Activated naive CD8-positive, alpha-beta T cell treated with anti-CD3 and anti-CD28 coated beads, Interleukin-2, amount 50 U/mL, for 16 hours (primary cell): ENCODE measurements at places on chromosomes 4 and X.

DNA sequence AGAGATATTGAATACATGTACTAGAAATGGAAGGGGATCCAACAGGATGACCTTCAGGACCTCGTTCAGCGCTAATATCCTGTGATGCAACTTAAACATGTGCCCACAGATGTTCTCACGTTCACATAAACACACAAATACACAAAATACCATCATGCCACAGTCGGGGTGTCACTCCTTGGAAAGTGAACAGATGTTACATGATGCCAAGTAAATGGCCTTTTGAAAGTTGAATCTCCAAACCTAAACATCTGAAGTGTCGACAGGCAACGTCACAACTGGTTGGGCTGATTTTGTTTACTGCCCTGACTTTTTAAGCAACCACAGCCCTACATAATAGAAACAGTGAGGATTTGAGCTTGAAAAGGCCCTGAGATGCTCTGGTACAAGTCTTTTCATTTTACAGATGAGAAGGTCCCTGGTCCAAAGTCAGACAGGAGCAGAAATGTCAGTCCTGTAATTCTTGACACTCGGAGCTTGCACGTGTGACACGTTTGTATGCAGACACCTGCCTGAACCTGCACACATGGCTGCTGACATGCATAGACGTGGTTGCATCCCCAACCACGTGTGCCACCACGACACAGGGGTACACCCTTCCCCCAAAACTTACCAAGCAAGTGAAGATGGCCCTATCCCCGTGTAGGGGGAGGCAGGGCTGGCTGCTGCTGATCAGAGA, 23.5 kb upstream of the BCORL1 start:
- DNase-seq, result no peak

GRCh38 chrX:53080628-53081580, 1.3 kb upstream of the TSPYL2 start:
- DNase-seq, result no peak

GRCh38 chr4:86354390-86354789, 5.5 kb downstream of the MAPK10 start:
- no peak for DNase-seq

- DNase-seq, result no peak
These were observed 30.5 kb upstream of the LIMCH1 start for GRCh38 chr4:41507291-41507947.

GRCh38 chr4:138475116-138475515, 233.0 kb upstream of the SLC7A11 start:
- no peak for DNase-seq

- DNase-seq, result no peak
These were observed 158.5 kb upstream of the MXRA5 start for GRCh38 chrX:3504916-3505315.

- DNase-seq, result no peak
These were observed 6.2 kb downstream of the NCAPG start for GRCh38 chr4:17817027-17817426.

GRCh38 chr4:110915301-110915700, 292.4 kb upstream of the PITX2 start:
- no peak for DNase-seq

- no peak for DNase-seq
These were observed 3.9 kb upstream of the PDLIM5 start for GRCh38 chr4:94447754-94448411.

DNA sequence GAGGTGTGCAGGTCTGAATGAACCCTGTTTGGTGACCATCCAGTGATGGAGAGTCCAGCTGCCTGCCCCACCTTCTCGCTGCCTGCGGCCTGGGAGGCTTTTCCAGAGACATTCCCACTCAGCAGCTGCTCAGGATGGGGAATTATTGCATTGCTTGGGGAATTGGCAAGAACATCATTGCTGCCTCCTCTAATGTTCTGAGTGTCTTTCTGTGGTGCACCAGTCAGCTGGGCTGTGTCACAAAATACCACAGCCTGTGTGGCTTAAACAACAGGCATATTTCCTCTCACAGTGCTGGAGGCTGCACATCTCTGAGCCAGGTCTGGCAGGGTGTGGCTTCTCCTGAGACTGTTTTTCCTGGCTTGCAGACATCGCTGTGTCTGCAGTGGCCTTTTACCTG, 86.8 kb upstream of the AFAP1 start:
- no peak for DNase-seq

DNA sequence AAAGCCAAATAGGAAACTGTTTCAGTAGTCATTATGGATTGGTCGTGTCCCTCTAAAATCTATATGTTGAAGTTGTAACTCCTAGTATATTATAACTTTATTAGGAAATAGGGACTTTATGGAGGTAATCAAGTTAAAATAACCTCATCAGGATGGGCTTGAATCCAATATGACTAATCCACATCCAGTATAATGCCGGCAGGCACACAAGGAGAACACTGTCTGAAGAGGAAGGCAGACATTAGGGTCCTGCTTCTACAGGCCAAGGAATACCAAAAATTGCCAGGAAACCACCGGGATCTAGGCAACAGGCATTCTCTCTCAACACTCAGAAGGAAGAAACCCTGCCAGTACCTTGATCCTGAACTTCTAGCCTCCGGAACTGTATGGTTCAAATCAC, 130.3 kb downstream of the ATP10D start:
- no peak for DNase-seq

GRCh38 chr4:121669163-121669550, 27.6 kb downstream of the ANXA5 start:
- no peak for DNase-seq

DNA sequence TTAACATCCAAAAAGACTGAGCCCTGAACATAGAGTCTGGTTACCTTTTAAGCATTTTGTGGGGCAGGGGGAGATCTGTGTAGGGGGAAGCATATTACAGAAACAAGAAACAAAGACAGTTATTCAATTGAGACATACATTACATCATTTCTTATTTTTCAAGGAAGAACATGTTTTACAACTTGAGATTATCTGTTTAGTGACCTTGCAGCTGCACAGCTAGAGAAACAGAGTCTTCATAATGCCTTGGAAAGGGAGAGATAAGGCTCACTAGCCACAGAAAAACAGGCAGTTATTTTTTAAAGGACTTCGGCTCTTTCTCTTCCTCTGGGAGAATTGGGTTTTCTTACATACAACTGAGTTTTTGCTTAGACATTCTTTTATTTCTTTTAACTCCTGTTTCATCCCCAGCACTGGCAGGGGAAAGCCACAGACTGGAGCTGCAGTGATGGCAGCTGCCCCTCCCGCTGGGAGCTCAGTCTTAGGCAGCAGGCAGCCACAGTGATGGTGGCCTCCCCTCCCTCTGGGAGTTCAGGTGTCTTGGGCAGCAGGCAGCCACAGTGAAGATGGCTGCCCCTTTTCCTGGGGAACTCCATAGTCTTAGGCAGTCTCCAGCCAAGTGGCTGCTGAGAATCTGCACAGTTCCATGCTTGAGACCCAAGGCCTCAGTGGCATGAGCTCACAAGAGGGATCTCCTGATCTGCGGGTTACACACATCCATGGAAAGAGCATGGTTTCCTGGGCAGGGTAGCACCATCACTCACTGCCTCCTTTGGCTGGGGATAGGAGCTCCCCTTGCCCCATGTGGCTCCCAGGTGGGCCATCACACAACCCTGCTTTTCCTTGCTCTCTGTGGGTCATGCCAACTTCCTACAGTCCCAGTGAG, 19.4 kb upstream of the TMPRSS11F start:
- no peak for DNase-seq

- DNase-seq, result no peak
These were observed 158.8 kb upstream of the NDST4 start for GRCh38 chr4:115272185-115272584.

DNA sequence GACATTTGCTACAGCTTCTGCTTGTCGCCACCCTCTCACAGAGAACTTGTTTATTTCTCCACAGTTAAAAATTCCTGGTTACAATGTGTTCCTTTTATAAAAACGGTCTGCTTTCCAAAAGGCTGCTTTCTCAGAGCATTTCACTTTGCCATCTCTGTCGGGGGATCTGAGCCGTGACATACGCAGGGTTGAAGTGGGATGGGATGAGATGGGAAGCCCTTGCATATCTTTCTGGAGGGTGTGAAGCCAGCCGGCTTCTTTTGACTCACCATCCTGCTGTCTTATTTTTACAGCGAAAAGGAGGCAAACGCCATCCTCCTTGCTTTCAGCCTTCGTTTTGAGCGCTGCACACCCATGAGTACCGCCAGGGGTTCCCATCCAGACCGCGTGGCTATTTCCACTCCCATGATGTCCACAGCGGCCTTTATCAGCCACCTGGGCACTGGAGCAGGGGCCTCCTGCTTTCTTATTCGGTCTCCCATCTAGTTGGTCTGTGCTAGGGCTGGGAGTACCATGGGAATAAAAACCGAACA, 99.8 kb upstream of the GATB start:
- no peak for DNase-seq

GRCh38 chrX:53050841-53051240, 2.3 kb downstream of the GPR173 start:
- DNase-seq, result no peak

DNA sequence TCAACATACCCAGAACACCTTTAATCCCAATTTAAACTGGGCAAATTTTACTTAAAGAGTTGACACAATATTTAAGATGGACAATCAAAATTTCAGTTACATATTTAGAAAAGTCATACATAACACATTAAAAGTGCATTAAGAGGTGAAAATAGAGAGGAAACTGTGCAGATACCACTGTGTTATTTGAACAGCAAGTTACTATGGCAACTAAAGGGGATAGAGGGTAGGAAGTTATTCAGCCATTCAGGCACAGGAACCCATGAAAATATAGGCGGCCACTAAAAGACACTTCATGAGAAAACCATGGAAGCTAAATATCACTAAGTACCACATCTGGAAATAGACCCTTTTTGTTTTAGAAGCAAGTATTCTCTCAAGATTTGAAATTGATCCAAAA, 75.1 kb downstream of the PDGFC start:
- no peak for DNase-seq

DNA sequence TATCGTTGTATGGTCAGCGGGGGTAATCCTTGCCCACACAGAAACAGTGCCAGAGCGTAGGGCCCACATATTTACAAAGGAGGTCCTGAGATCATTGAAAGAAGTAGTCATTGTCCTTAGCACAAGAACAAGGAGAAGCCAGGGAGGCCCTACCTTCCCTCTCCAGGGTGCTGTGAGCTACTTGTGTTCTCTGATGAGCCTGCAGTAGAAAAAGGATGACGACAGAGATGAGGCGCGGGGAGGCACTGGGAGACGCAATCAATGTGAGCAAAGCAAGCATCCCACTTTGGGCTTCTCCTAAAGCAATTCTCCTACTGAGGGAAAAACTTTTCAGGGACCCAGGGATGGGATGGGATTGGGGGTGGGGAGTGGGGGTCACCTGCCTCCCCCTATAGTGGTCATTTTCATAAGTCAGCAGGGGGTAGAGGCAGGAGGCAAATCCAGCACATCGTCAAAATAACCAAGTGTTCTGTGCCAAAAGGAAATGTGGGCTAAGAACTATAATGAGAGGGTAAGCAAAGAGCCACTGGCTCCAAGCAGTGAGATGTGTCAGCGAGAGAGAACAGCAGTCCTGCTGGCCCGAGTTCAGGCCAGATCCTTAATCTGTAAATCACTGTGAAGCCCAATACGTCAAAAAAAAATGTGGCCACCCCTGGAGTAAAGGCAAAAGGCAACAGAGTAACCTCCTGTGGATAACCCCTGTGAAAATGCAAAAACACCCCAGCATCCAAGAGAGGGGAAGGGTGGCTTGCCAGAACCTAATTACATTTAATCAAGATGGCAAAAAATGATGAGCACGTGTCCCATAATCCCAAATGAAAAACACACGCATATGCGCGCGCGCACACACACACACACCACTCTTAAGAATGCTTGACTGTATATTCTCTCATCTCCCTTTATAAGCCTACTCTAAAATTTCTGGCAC, 136.6 kb upstream of the HHIP start:
- DNase-seq, result no peak

- no peak for DNase-seq
These were observed 50.2 kb upstream of the SLC7A11 start for GRCh38 chr4:138292321-138292720.

- DNase-seq, result no peak
These were observed 30.4 kb downstream of the ACOX3 start for GRCh38 chr4:8410066-8410625.

DNA sequence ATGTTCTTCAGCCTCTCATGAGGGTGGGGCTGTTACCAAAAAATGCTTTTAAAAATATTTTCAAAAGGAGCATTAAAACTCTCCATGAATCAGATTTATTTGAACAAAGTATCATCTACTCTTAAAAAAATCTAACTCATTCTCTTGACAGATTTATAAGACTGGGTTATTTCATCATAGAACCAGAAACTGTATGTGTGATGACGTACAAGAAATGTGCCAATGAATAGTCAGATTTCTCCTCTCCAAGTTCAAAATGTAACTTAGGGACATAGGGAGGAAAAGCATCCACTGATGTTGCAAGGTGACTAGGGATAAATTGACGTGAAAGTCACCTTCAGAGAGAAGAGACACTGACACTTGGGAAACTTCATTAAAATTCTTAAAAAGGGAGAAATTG, 89.1 kb upstream of the CLNK start:
- DNase-seq, result no peak
